Fibroblast of the aortic adventitia (primary cell): ENCODE measurements at places on chromosomes 5 and 9.
A peak's percentile ranks its signal among the peaks of the same experiment; 100 is the strongest.

DNA sequence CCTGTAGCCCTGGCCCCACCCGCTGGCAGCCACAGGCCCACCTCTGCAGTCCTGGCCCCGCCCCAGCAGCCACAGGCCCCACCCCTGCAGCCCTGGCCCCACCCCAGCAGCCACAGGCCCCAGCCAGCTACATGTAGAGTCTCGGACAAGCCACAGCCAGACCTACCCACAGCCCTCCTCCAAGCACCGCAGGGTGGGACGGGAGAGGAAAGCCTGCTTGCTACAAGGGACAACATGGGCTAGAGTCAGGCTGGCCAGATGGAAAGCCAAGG is 49.5 kb upstream of the SARDH start:
- DNase-seq, result peak; percentile 25

GRCh38 chr9:95770653-95771131 is 104.8 kb upstream of the ERCC6L2 start:
- no peak for DNase-seq

GRCh38 chr9:134088063-134088725 is 20.4 kb upstream of the BRD3 start:
- no peak for DNase-seq

DNA sequence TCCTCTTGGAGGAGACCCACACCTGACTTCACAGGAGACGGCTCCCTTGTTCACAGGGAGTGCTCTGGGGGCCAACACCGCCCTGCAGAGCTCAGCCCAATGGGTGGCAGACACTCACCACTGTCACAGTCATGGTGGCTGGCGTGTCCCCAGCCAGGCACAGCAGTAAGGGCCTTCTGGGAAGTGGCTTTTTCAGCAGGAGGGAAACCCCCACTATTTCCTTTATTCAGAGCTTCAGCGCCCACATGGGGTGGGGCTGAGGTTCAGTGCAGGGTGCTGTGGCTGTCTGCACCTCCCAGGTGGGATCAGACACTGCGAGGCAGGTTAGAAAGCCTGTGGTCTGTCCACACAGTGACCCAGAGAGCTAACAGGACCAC is 3.6 kb upstream of the SNAPC4 start:
- no peak for DNase-seq

DNA sequence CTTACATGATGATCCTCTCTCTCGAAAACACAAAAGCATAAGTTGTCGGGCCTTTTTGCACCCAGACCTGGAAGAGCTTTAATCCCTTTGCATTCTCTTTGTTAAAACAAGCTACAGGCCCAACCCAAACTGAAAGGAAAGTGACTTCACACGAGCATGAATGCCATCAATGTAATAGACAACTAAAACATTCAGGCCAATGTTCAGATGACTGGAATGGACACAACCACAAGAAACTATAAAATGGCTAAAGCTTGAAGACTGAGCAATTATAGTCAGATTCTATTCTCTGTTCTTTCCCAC is 45.5 kb downstream of the RFX3 start:
- DNase-seq, result no peak

DNA sequence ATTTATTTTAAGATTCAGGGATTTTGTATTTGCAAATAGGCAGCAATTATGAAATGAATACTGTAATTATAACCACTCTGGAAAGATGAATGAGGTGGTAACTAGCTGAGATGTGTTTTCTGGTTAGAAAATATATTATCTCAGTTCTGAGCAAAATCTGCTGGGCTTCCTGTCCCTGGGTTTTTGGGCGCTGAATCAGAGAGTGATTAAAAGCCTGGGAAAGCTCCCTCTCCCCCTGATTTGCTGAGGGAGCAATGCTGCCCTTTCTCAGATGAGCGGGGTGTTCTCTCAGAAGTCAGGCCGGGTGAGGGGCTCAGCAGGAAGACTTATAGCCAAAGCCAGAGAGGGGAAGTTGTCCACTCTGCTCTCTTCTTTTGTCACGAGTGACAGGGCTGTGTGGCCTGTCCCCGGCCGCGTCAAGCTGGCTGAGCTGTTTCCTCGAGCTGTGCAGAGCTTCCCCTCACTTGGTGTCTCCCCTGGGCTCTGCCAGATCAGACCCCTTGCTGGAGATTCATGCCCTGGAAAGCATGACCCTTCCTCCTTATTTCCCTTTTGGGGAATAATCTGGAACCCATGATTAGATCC is 39.8 kb upstream of the PITX1 start:
- no peak for DNase-seq

DNA sequence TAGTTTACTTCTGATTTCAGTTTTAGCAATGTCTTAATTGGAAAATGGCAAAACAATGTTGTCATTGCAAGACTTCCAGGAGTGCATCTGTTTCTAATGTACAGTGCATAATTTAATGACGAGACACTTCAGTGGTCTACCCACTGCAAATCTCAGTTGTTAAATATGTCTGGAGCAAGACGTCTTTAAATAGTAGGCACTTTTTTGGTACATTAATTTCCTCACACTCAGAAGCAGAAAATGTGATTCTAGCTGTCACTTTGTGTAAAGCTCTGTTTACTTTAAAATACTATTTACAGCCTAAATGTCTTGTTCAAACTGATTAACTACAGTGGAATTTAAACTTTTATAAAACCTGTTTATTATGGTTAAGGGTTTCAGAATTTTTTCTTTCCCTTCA is 815.5 kb downstream of the TLE1 start:
- peak; percentile 15 for DNase-seq

- no peak for DNase-seq
These were observed 32.5 kb upstream of the OR2K2 start for GRCh38 chr9:111362526-111362925.

DNA sequence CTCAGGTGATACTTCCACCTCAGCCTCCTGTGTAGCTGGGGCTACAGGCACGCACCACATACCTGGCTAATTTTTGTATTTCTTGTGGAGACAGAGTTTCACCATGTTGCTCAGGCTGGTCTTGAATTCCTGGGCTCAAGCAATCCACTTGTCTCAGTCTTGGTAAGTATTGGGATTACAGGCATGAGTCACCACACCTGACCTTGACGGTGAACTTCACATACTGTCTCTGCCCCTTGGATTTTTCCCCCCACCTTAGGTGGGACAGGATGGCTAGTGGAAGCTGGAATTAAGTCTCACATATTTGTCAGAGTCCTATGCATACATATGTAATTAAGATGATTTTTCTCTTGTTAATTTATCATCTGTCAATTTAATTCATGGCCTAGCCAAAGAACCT is 20.9 kb upstream of the RFK start:
- DNase-seq, result no peak

DNA sequence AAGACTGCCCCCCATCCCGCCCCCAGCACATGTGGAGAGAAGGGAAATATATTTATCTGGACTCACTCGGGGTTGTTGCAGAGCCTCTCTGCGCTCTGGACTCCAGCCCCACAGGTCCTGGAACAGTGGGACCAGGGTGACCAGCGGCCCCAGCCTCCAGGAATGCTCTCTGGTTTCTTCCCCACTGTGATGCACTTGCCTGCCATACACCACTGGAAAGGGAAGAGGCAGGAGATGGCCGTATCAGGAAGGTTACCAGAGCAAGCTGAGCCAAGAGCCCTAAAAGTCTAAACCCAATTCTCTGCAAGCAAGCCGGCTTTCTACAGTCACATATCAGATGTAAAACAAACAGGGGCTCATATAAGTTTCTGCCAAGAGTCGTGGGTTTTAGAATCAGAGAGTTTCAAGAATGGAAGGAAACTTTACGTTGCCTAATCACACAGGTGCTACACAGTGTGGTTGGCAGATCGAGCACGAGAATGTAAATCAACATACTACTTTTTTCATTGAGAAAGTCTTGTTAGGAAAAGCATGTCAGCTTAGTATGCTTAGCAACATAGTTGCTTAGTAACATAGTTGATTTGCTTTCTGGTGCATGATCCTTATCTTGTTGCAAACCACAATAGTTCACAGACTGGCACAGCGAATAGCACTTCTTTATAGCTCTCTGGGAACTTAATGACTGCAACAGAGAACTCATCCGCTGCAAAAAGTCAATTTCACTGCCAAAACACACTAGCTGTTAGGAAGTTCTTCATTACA is 201.2 kb downstream of the TARS1 start:
- DNase-seq, result peak; percentile 61

DNA sequence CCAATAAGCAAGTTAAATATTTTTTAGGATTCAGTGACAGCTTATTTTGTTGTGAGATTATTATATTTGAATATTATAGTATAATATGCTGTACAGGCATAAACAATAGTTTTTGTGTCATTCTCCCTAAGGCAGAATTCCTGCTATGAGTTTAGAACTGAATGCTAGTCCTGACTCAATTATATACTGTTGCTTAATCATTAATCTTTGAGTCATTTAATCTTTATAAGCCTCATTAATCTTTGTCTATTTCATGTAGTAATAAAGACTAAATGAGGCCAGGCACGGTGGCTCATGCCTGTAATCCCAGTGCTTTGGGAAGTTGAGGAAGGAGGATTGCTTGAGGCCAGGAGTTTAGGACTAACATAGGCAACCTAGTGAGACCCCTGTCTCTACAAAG is 3.6 kb upstream of the DCP2 start:
- DNase-seq, result no peak

DNA sequence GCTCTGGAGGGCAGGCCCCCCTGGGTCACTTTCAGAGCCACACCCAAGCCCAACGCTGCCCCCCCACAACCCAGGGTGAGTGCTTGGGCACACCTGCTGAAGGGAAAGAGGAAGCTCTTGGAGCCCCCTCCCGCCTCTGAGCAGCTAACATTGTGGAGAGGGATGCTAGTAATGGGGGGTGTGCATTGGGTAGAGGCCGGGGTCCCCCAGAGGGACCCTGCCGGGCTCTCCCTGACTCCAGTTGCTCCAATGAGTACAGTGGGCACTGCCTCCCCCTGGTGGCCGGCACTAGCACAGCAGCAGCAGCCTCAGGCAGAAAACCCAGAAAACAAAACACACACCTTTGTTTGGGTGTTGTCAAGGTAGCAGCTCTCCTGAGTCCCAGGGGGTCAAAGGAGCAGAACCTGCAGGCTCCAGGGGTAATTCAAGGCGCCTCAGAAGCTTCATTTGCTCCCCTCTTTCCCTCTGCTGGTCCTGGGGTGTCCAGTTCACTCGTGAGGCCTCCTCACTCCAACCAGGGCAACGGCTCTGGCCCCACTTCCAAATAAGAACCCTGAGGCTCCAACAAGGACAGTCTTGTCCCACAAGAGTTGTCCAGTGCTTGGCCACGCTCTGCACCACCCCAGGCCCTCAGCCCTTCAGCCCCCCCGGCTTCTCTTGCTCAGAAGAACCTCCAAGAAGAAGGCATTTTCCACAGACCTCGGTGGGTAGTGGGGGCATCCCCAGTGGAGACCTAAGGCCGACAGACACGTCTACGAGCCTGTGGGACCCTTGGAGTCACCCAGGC is 16.1 kb downstream of the GBGT1 start:
- peak; percentile 47 for DNase-seq

GRCh38 chr9:112002131-112002846 is 105.7 kb downstream of the UGCG start:
- DNase-seq, result no peak

GRCh38 chr5:175519006-175519405 is 40.6 kb downstream of the SFXN1 start:
- no peak for DNase-seq

DNA sequence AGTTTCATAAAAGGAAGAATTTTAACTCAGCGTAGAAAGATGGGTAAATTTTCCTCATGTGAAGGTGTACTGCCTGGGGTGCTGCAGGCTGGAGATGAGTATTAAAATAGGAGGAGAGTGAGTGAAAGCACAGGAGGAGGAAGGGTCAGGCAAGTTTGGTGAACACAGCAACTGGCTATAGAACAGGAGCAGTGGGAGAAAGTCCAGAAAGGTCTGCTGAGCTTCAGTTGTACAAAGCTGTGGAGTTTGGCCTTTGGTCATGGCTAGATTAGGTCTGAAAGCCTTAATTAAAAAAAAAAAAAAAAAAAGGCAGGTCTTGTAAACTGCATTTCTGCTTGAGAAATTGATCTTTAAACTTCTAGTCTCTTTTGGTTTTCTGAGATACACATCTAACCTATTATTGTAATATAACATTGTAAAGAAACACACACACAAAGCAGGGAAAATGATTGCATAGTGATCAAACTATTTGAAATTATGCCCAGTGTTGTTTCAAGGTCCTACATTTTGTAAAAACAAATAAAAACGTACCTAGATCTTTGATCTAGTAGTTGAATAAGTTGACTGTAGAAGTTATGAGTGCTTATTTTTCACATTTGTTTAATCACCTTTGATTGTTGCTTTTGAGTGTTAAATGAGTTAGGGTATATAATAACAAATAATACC is 43.6 kb downstream of the MAP3K1 start:
- DNase-seq, result no peak

GRCh38 chr9:26243029-26243697 is 564.9 kb upstream of the TUSC1 start:
- no peak for DNase-seq

- DNase-seq, result no peak
These were observed 794 bp downstream of the PTBP3 start for GRCh38 chr9:112332674-112332976.

DNA sequence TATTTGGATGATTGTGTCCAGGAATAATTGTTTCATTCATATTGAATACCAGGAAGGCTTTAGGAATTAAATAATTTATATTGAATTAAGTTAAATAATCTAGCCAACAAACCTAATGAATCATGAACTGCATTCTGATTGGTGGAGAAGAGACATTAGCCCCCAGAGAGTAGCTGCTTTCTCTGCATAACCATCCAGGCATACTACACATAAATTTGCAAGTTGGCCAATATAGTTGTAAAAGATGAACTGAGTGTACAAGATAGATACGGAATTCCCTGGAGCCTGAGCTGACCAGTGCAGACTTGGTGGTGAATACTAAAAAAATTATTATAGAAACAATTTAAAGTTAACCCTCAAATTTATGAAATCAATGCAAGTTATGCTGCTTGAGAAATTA is 311.8 kb upstream of the KIF2A start:
- DNase-seq, result no peak

DNA sequence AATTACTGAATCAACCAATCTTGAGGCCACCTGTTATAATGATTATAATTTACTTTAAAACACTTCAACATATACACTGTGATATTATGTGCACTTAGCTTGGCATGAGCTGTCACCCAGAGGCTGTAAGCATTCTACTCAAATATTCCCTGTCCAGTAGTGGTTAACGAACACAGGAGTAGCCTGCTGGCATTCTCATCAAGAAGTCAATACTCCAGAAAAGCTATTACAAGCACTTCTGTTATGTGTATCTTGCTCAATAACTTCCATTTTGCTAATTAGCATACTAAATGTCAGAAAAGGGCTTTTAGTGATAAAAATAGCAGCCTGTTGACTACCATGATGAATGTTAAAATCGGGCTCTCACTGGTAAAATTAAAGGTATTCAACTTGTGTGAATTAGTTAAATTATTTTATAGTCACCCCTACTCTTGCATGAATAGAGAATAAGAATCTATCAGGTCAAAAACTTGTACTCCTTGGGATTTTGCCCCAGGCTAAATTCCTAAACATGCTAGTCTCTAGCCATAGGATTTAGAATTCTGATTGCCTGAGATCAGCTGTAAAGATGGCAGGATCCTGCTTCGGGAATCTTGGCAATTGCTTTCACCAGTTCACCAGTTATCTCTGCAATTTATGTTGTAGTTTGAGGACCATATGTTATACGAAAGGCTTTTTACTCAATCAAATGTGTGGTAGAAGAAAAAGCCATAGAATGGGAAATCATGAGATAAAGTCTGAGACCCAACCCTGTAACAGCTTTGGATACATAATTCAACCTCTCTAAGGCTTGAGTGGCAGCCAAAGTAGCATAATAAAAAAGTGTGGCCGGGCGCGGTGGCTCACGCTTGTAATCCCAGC is 43.4 kb upstream of the PAM start:
- no peak for DNase-seq
